ENCODE measurements at places on chromosomes 13 and 19.

- no peak for DNase-seq
Observed at GRCh38 chr13:30907121-30907861, 1.2 kb downstream of the MEDAG start.

DNA sequence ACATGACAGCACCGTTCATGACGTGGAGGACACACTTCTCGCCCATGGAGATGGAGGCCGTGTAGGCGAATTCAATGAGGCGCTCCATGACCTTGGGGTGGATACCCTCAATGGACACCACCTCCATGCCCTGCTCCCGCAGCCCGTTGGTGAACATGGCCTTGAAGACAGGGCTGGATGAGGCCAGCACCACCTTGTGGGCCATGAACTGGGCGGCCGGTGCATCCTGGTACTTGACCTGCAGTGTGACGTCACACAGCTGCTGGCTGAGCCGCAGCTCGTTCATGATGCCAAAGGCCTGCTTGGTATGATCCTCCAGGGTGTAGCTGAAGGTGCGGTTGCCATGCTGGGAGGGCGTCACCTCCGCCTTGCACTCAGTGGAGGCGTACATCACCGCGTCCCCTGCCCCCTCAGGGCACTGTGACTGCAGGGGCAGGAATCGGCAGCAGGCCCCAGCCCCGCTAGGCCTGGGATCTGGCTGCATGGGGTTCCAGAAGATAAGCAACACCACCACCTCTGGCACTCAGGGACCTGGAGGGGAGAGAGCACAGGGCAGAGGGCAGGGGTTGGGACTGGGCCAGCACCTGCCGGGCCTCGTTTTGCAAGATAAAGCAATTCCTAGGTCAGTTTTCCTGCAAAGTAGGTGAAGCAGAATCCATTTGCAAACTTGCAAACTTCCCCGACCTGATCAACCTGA, 3.5 kb downstream of the KEAP1 start:
- no peak for DNase-seq

- DNase-seq: no peak
Observed at GRCh38 chr19:35977446-35978222, 17.4 kb upstream of the SDHAF1 start.

DNA sequence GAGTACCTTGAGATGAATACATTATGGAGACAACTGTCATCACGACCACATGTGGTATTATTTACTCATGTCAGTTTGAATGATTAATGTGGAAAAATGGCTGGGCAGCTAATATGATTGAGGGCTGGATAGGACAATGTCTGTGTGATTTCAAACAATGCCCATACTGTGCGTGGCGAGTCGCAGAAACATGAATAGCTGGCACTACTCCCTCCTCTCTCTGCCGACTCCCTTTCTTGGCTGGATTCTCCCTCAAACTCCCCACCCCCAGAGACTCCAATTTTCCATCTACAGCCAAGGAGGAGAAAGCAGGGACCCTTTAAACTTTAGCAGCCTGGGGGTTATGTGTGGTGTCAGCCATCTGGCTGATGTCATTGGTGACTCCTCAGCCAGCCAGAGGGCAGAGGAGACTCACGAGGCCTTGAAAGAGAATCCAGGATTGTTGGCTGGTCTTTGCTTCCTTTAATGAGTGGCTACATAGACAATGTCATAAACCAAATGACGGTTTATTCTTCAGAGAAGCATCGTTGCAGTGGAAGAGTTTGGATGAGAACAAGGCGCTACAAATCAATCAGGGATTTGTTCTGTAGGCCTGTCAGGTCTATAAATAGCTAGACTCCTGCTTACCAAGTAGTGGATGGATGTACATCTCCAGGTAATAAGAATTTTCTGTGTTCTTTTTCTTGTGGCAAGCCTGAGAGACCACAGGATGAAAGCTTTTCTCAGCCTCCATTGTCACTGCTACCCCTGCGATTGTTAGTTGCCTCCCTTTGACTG, 165.6 kb downstream of the DLEU7 start:
- DNase-seq: no peak

- no peak for DNase-seq
Observed at GRCh38 chr13:35818633-35819067, 312.5 kb downstream of the DCLK1 start.

DNA sequence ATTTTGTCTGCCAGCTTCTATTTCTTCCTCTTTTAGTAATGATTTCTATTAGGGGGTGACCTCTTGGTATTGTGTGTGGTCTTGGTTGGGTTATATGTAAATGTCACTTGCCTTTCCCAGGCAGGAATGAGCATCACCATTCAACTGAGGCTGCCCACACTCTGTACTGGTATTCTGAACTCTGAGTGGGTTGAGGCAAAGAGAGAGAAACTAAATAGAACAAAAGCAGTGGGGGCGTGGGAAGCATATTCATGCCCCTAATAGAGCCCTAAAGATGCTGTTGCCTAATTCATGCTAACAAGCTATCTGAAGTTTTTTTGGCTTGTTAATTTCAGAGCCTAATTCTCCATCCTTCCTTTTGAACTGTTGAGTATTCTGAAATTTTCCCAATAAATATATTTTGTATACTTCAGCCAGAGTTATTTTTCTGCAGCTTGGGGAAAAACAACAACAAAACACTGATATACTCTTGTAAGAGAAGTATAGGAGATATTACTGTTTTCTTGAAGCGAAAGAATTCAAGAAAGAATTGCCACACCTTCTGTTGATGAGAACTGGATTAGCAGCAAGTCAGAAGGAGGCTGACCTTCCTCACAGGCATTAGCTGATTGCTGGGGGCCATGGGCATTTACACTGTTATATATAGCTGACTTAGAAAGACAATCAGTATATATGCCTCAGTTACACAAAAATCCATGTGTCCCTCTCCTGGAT, 315.8 kb upstream of the KLF12 start:
- DNase-seq: no peak

DNA sequence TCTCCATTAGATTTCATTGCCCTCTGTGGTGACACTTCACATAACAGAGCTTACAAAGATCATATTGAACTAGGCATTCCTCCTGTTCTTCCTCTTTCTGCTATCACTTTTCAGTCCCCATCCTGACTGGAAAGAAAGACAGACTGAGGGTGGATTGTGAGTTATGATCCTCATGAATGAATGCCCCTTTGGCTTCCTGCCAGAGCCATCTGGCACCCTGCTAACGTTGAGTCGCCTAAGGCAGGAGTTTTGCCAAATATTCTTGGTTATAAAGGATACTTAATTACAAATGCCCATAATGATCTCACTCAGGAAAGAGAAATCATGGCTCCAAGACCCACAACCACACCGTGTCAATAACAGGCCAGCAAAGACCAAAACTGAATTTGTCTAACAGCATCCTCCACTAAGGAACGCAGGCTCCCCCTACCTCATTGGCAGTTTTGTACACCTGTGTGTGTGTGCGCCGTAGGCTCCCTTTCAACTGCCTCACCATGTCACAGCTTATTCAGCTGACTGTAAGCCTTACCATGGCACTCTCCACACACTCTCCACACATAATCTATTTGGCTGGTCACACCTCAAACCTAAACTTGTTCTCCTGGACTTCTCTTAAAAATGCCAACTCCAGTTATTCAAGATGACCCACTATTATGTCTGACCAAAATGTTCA, 15.5 kb downstream of the ZNF211 start:
- DNase-seq: no peak

DNA sequence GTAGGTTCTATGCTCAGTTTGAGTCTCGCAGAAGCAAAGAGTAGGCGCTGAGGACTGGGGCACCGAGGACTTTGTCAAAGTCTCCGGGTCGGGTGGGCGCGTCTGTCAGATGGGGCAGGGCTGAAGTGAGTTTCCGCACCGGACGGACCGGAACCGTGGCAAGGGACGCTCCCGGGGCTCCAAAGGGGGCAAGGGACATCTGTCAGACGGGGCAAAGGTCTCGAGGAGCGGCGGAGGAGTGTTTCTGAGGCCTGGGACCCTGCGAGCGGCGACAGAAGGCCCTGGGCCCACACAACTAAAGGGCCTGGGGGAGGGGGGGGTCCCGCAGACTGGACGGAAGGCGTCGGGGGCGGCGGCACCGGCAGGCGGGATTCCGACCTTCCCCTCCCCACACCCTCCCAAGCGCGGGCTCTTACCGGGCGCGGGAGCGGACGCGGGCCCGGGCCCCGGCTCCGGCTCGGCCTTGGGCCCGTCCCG, 13.3 kb upstream of the AKAP8L start:
- DNase-seq: no peak

GRCh38 chr19:2590630-2591399, 111.7 kb downstream of the GNG7 start:
- DNase-seq: no peak

DNA sequence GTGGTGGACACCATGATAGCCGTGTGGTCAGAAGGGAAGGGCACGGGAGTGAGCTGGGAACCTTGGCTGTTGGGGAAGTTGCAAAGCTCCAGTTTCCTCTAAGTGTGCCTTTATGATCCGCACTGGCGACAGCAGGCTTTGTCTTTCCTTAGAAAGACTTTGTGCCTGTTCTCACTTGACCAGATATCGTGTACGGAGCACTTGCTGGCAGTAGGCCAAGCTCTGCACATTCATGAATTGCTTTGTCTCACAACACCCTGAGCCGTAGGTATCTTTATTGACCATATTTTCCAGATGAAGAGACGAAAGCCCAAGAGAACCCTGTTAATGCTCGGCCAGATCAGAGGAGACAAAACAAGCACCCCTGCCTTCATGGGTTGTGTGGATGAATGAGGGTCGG, 15.1 kb downstream of the CUL4A start:
- no peak for DNase-seq

DNA sequence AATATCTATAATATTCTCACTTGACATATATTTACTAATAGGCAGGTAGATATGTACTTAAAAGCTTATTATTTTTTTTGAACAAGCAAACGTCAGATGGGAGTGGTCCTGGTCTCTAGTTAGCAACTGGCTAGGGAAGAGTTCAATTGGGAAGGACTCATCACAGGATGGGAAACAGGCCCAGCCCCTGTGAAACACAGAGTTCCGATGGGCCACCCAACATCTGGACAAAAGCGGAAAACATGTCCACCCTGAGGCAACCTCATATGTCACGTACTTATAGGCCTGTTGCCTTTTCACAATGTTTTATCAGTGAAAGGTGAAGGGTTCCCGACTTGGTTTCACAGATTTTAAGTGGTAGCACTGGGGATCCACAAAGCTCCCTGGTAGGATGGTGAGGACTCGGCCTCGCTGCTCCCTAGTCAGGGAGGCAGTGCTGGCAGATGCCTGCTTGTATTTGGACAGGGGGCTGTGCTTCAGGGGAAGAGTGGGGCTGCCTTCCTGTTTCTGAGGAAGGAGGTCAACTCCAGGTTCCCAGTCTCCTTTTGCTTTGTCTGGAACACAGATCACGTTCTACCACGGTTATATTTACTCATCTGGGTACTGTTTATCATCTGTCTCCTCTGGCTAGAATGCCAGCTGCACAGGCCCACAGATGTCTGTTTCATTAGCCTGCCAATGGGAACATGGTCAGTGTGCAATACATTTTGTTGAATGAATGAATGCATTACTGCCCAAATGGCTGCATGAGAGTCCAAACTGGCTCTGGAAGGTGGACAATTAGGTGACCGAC, 49.4 kb upstream of the SLC15A1 start:
- DNase-seq: no peak

DNA sequence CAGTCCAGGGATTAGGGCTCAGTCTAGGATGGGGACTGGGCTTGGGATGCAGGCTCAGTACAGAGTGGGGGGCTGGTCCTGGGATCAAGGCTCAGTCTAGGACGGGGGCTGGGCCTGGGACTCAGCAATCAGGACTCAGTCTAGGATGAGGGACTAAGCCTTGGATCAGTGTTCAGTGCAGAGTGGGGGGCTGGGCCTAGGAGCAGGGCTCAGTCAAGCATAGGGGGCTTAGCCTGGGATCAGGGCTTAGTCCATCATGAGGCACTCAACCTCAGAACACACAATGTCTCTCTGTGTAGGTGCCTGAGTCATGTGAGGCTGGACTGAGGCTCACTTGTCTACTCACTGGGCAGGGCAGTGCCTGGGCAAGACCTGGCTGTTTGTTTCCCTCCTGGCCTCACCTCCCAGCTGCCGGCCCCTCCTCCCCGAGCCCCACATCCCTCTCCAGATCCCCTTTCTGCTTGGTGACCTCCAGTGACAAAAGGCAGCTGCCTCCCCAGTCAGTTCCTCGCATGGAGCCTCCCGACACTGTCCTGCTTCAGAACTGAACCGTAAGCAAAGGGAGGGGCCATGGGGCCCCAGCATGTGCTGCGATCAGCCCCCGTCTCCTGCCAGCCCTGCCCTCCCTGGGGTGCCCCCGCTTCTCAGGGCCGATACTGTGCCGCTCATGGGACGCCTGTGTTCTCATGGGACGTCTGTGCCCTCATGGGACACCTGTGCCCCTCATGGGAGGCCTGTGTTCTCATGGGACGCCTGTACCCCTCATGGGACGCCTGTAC, 6.5 kb upstream of the S1PR4 start:
- DNase-seq: no peak

GRCh38 chr19:32675720-32676185, at the start of gene RGS9BP:
TSS of gene RGS9BP (plus strand) at chr19:32675848. CDS start at chr19:32676264, 416 bp downstream.
- DNase-seq: peak; percentile 68

DNA sequence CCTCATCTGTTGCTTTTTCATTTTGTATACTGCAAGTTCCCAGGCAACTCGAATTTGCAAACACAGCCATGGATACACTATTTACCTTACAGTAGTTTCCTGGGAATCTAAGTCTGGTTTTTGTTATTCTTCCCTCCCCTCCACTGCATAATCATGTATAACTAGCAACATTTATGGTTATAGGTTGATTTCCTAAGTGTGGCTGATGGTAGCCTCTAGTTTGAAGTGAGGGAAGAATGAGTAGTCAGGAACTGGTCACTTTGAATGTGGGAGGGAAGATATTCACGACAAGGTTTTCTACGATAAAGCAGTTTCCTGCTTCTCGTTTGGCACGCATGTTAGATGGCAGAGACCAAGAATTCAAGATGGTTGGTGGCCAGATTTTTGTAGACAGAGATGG, at the start of gene KCNRG:
Gene KCNRG, plus strand, starts transcription at position 187 of the 400 bp plus-strand sequence. Its CDS starts 50 bp downstream, at position 237.
- no peak for DNase-seq

DNA sequence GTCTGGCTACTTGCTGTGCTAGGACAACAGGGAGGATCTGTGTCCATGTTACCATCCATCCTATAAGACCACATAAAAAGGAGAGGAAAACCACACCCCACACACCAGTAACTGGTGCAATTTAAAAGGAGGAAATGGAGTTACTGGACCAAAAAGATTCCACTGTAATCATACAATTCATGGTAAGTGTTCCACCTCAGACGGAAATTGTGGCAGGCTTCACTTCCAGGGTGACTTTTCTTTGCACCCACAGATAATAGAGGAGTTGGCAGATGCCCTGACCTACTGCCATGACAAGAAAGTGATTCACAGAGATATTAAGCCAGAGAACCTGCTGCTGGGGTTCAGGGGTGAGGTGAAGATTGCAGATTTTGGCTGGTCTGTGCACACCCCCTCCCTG, 2.4 kb downstream of the AURKC start:
- no peak for DNase-seq

- DNase-seq: no peak
Observed at GRCh38 chr13:64160479-64160878, 2744.8 kb upstream of the PCDH20 start.

- DNase-seq: no peak
Observed at GRCh38 chr13:95224064-95224463, 77.2 kb downstream of the ABCC4 start.
